ENCODE measurements at places on chromosomes 1 and 21.

DNA sequence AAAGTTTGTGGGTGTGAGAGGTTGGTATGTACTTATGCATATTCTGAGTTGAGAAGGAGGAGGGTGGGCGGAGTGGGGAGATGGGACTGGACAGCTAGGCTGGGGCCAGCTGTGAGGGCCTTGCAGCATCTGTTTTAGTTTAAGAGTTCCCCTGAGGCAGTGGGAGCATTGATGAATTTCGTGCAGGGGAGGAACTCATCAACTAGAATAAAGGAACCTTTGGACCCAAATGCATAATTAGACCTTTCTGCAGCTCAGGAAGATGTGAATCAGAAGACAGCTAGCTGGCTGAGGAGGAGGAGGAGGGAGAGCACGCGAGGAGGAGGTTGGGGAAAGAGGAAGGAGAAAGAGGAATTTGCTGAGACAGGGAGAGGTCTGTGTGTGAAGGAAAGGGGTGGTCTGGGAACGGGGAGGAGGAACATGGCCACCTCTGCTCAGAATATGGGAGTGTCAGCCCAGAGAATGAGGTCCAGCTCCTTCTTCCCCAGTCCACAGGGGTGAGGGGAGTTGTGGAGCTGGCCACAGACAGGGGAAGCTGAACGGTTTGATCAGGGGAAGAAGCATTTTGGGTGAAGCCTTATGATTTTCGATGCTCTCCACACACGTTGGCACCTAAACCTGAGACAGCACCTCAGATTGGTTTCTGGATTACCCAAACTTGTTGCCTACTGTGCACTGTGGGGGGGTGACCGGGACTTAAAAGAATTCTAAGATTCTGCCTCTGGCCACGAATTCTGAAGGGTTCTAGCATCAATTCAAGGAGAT is 27.7 kb downstream of the MYOG start:
- no peak for DNase-seq

DNA sequence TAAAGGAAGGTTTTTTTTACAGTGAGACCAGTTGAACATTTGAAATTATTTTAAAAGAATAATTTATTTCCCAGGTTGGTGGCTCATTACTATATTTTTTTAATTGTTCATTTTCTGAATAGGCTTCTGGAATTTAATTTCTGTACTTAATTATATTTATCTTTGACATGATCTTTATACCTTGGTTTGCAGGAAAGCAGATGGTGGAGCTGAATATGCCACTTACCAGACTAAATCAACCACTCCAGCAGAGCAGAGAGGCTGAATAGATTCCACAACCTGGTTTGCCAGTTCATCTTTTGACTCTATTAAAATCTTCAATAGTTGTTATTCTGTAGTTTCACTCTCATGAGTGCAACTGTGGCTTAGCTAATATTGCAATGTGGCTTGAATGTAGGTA is 41.5 kb downstream of the CD46 start:
- DNase-seq = no peak

DNA sequence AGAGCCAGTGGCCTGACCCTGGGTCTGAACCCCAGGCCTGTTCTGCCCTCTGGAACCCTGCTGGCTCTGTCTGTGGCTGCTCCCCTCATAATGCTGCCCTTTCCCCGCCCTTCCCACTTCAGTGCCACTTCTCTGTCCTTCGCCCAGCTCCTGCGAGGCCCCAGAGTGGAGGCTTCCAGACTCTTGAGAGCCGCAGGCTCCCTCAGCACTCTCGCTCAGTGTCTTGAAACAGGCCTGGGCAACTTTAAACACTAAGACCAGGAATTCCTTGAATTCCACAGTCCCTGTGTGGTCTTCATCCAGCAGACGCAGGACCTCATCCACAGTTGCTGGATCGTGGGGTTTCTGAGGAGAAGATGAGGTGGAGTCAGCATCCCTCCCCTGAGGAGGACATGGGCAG is 3.5 kb downstream of the CRNN start:
- DNase-seq = no peak

DNA sequence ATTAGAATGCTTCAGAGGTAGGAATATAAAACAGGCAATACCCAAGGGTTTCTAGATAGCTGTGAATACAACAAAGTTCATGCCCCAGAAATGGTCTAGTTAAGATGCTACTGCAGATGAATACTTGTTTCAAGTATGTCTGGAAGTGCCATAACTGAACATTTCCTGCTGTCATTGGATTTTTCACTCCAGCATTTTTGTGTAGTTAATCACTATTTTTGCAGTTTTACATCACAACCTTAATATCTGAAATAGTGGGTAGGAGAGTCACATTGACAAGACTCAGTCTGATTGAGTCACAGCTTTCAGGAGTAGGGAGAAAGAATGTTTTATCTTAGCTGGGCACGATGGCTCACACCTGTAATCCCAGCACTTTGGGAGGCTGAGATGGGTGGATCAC is 126.4 kb upstream of the C1orf21 start:
- DNase-seq = no peak

DNA sequence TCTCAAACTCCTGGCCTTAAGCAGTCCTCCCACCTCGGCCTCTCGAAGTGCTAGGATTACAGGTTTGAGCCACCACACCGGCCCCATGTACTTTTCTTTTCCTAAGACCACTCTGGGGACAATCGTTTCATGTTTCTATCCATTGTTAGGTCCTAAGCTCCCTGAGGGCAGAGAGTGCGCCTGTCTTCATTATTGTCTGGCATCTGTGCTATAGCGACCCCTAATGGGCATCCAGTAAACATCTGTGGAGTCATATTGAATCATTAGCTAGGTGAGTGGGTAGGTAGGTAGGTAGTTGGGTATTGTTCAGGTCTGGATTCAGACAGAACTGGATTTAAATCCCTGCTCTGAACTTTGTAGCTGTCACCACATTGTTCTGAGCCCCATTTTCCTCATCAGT is 66.1 kb downstream of the TMEM53 start:
- no peak for DNase-seq

DNA sequence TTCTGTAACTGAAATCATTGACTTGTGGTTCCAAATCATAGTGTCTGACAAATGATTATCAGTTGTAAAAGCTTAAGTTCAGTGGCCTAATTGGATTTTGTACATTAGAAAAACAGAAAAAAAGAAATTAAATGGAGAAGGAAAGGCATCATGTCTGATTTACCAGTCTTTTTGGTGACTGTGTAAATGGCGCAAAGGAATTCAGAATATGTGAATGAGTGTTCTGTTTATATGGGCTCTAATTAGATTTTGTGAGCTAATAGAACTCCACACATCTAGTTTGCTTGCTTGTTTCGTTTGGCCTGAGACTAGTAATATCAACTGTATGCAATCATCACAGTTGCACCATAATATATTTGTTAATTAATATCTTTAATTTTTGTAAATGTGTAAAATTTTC is 151.7 kb downstream of the PLA2G4A start:
- DNase-seq = no peak

DNA sequence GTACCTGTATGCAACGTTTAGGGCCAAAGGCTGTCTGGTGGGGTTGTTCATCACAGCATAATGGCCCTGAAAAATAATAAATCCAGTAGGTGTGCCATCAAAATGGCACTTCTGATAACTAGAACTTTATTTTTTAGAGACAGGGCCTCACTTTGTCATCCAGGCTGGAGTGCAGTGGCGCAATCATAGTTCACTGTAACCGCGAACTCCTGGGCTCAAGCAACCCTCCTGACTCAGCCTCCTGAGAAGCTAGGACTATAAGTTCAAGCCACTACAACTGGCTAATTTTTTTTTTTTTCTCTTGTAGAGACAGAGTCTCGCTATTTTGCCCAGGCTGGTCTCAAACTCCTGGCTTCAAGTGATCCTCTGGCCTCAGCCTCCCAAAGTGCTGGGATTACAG is 4.7 kb downstream of the SNAPIN start:
- DNase-seq = no peak

GRCh38 chr1:17755120-17755519 is at the start of gene ACTL8:
Gene ACTL8, plus strand, starts transcription at chr1:17755333. Its CDS starts 67,676 bp downstream, at chr1:17823009.
- no peak for DNase-seq

DNA sequence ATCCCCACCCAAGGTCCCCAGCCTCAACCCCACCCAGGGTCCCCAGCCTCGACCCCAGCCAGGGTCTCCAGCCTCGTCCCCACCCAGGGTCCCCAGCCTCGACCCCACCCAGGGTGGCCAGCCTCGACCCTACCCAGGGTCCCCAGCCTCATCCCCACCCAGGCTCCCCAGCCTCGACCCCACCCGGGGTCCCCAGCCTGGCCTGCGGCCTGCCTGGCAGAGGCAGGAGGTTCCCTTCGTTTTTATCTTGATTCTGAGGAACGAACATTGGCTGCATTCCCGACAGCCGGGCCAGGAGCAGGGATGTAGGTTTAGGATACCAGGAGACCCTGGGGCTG is 3.4 kb upstream of the PDE9A start:
- no peak for DNase-seq

GRCh38 chr1:117843791-117844190 is 85.6 kb downstream of the GDAP2 start:
- no peak for DNase-seq

GRCh38 chr1:165436994-165437393 is 7.9 kb downstream of the RXRG start:
- DNase-seq = no peak

GRCh38 chr1:166511761-166512160 is 327.5 kb upstream of the POGK start:
- no peak for DNase-seq

Data from stimulated activated CD8-positive, alpha-beta memory T cell treated with anti-CD3 and anti-CD28 coated beads, Interleukin-15, amount 100 ng/mL, for 24 hours (primary cell).